ENCODE measurements at places on chromosomes 3 and 15. TPM values are rescaled to one million over a fixed set of nuclear protein-coding genes. Genes with fewer than 3 reads are reported as not detected.

GRCh38 chr3:151278230-151278629 is at the start of gene P2RY14:
P2RY14 (minus strand) TSS chr3:151278542; CDS start chr3:151214316, 64,226 bp downstream.
- no peaks in the 10 kb centered on the region for H3K4me1 ChIP-seq
- H3K4me3 ChIP-seq: no peak within 1 kb of the TSS
- no peaks in the 10 kb centered on the region for H3K27me3 ChIP-seq
- H3K27ac ChIP-seq: no peak within 1 kb of the TSS

GOLGA8O gene
- total RNA-seq: not detected

DNA sequence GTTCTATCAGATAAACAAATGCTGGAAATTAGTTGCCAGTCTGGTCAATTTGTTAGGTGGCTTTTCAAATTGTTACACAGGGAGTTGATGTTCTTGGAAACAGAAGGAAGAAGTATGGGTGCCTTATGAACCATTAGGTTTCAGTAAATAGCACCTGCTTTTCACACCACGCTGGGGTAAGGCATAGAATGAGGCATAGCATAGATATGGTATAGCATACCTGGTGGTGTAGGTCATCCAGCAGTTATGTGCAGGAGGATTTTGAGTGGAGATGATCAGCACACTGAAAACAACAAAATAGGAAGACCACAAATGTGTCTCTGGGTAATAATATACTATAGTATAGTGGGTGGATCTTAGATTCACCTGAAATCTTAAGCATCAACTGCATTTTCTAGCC is 121.4 kb downstream of the GMPS start:
- H3K4me1 ChIP-seq: no peaks in the 10 kb centered on the region
- H3K27ac ChIP-seq: no peak overlapping the region
- no peak overlapping the region for H3K4me3 ChIP-seq
- no peak for DNase-seq
- no peaks in the 10 kb centered on the region for H3K36me3 ChIP-seq

GRCh38 chr15:92306663-92307062 is 87.0 kb upstream of the ST8SIA2 start:
- H3K4me3 ChIP-seq: peak overlapping the region; percentile 44
- H3K4me1 ChIP-seq: peaks cover 17% of the 10 kb centered on the region

DLL4 gene
- total RNA-seq: 12.5 TPM

HRG gene
- not detected for total RNA-seq

GRCh38 chr3:40913192-40913591 is 286.1 kb upstream of the CTNNB1 start:
- no peak overlapping the region for H3K27ac ChIP-seq
- H3K4me1 ChIP-seq: no peaks in the 10 kb centered on the region
- H3K4me3 ChIP-seq: no peak overlapping the region
- H3K36me3 ChIP-seq: no peaks in the 10 kb centered on the region

GRCh38 chr3:115494826-115495225 is 128.5 kb upstream of the GAP43 start:
- H3K27ac ChIP-seq: no peak overlapping the region
- no peaks in the 10 kb centered on the region for H3K4me1 ChIP-seq
- peaks cover 2% of the 10 kb centered on the region for H3K27me3 ChIP-seq
- no peak for DNase-seq
- no peak overlapping the region for H3K4me3 ChIP-seq
- no peaks in the 10 kb centered on the region for H3K36me3 ChIP-seq

DNA sequence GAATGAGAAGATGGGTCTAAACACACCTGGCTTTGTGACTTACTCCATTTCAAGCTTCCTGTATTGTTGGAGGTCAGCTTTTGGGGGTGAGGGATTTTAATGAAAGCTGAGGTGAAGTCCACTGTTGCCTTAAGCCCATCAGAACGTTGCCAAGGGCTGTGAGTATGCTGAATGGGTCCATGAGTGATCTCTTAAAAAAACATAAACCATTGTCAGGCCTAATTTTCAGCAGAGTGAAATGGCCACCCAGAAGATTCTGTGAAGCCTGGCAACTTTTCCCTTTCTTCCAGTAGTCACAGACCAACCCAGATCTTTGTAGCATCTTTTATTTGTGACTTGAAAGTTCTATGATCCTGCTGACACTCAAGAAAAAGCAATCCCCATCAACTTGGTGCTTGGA is 87.0 kb downstream of the SMAD3 start:
- H3K27me3 ChIP-seq: peaks cover 4% of the 10 kb centered on the region
- no peaks in the 10 kb centered on the region for H3K4me1 ChIP-seq
- no peak overlapping the region for H3K27ac ChIP-seq
- no peaks in the 10 kb centered on the region for H3K36me3 ChIP-seq
- no peak for DNase-seq

LIPH gene
- total RNA-seq: not detected

DNA sequence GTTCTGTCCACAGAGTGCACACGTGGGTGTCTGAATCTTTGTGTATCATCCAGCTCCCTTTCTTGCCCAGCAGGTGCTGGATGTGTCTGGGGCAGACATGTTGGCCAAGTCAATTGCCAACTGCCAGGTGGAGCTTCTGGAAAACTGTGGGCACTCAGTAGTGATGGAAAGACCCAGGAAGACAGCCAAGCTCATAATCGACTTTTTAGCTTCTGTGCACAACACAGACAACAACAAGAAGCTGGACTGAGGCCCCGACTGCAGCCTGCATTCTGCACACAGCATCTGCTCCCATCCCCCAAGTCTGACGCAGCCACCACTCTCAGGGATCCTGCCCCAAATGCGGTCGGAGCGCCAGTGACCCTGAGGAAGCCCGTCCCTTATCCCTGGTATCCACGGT is 12.5 kb upstream of the RPP14 start:
- peaks cover 5% of the 10 kb centered on the region for H3K4me1 ChIP-seq
- peaks cover 6% of the 10 kb centered on the region for H3K27me3 ChIP-seq
- DNase-seq: no peak
- H3K27ac ChIP-seq: no peak overlapping the region
- peaks cover 26% of the 10 kb centered on the region for H3K36me3 ChIP-seq
- H3K4me3 ChIP-seq: no peak overlapping the region

DNA sequence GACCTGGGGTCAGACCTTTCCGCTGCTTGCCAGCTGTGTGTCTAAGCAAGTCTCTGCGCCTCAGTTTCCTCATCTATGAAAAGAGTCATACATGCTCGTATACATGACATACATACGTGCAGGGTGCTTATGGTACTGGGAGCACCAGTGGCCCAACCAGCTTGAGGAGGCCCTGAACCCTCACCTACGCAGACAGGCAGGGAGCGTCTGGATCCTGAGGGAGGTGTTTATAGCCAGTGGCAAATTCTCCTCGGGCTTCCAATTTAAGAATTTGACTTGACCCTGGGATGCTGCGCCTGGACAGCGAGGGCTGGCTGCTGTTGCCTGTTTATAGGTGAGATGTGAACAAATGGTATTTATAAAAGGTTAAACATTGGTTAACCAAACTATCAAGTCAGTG is 17.7 kb upstream of the FGD5 start:
- no peaks in the 10 kb centered on the region for H3K36me3 ChIP-seq
- peak; percentile 6 for DNase-seq
- no peak overlapping the region for H3K27ac ChIP-seq
- H3K27me3 ChIP-seq: no peaks in the 10 kb centered on the region

- peaks cover 24% of the 10 kb centered on the region for H3K4me1 ChIP-seq
- no peaks in the 10 kb centered on the region for H3K27me3 ChIP-seq
- H3K36me3 ChIP-seq: peaks cover 9% of the 10 kb centered on the region
These were observed 80.4 kb downstream of the SEMA5B start for GRCh38 chr3:122947196-122947595.

LMAN1L gene
- not detected for total RNA-seq

- peaks cover 4% of the 10 kb centered on the region for H3K27me3 ChIP-seq
- H3K4me3 ChIP-seq: no peak overlapping the region
- DNase-seq: peak; percentile 40
- no peaks in the 10 kb centered on the region for H3K36me3 ChIP-seq
- no peak overlapping the region for H3K27ac ChIP-seq
- peaks cover 10% of the 10 kb centered on the region for H3K4me1 ChIP-seq
These were observed 12.3 kb upstream of the PCSK6 start for GRCh38 chr15:101501703-101502373.

DNA sequence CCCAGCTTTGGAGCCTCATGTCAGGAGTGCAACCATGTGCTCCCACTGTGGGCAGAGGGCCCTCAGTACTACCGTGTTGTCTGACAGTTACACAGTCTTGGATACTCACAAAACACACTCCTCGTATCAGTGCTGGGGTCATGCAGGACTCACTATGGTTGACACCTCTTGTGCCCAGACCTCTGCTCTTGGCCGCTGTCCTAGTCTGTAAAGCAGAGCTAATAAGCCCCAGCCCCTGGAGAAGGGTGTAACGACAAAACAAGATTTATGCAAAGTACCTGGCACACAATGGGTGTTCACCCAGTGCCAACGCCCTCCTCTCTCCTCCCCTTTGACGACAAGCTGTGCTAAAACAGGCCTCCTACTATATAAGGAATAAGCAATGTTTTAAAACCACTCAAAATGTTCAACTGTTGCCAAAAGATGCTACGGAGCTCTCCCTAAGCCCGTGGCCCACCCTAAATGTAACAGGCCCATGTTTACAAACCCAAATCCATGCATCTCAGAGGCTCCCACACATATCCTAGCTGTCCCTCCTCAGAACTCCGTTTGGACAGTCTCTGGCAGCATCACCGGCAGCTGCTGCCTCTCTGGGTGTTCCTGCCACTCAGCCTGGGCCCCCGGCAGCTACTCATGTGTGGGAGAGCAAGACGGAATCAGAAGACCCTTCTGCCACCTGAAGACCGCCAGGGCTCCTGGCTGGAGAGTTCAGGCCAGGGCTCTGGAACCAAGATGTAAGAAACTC is 65.8 kb downstream of the MRPL46 start:
- no peak overlapping the region for H3K27ac ChIP-seq
- no peak overlapping the region for H3K4me3 ChIP-seq
- H3K27me3 ChIP-seq: peaks cover 2% of the 10 kb centered on the region
- no peak for DNase-seq
- peaks cover 24% of the 10 kb centered on the region for H3K4me1 ChIP-seq

CNTN4 gene
- total RNA-seq: 23.0 TPM

PLA2G4E gene
- total RNA-seq: 1.0 TPM

DNA sequence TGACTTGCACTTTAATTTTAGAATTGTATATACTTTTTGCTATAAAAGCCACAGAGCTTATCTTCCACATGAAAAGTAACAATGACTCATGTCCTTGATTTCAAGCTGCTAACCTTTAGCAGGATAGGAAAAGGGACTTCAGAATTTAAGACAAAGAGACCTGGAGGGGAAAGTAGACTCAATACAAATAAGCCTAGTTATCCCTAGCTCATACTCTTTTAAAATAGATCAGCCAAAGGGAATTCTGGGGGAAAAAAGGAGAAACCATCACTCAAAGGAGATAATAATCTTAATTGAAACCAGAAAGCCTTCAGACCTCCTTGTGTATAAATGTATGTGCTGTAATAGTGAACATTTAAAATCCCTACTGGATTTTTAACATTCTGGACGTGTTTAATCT is 930.3 kb downstream of the NTRK3 start:
- no peak overlapping the region for H3K4me3 ChIP-seq
- no peaks in the 10 kb centered on the region for H3K36me3 ChIP-seq
- no peak for DNase-seq

ASB14 gene
- not detected for total RNA-seq

GRCh38 chr3:177830411-177830849 is 633.1 kb upstream of the TBL1XR1 start:
- DNase-seq: no peak
- H3K4me3 ChIP-seq: no peak overlapping the region
- no peaks in the 10 kb centered on the region for H3K27me3 ChIP-seq
- no peaks in the 10 kb centered on the region for H3K4me1 ChIP-seq

LYSMD4 gene
- total RNA-seq: 49.8 TPM

ZMAT3 gene
- 14.0 TPM for total RNA-seq

- H3K36me3 ChIP-seq: no peaks in the 10 kb centered on the region
- H3K4me1 ChIP-seq: no peaks in the 10 kb centered on the region
- no peaks in the 10 kb centered on the region for H3K27me3 ChIP-seq
- no peak for DNase-seq
- no peak overlapping the region for H3K27ac ChIP-seq
- H3K4me3 ChIP-seq: no peak overlapping the region
These were observed 53.1 kb upstream of the IP6K2 start for GRCh38 chr3:48770192-48770502.

GRCh38 chr3:113218681-113219045 is 7.3 kb downstream of the BOC start:
- peaks cover 24% of the 10 kb centered on the region for H3K4me1 ChIP-seq
- no peak for DNase-seq
- H3K36me3 ChIP-seq: no peaks in the 10 kb centered on the region
- H3K27ac ChIP-seq: no peak overlapping the region

NKTR gene
- 196 TPM for total RNA-seq

DNA sequence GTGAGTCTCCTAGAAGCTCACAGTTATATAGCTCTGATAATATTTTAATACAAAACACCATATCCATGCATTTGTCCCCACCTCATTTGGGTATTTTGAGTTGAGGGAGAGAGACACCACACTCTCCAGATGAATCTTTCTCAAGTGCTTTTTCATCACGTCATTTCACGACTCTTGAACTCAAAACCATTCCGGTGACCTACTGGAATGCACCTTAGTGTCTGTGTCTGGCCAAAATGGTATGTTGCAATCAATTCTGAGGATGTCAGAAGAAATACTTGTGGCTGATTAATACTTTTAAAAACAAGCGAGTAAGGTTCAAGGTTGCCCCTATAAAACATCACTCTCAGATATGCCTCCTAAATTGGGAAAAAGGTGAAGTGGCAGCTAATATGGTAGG is 352.6 kb upstream of the ICE2 start:
- H3K36me3 ChIP-seq: no peaks in the 10 kb centered on the region
- H3K4me1 ChIP-seq: no peaks in the 10 kb centered on the region

CELF6 gene
- 4.1 TPM for total RNA-seq

DNA sequence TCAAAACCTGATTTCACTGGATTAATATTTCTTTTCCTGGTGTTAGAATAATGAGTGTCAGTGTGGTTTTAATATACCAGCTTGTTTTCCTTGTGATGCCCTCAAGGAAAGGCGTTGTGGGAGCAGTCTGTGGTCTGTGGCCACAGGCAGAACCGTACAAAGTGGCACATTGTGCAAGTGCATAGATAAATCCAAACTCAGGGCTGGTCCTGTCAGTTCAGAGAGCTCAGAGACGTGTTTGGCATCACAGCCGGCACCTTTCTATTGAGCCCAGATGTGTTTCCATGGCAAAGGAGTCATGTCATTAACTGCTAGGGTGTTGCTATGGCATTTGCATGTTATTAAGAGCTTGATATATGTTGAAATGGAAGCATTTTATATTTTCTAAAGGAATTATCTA is 289.9 kb upstream of the RASGRP1 start:
- no peak for DNase-seq
- no peak overlapping the region for H3K4me3 ChIP-seq
- H3K27ac ChIP-seq: no peak overlapping the region
- no peaks in the 10 kb centered on the region for H3K36me3 ChIP-seq

DNA sequence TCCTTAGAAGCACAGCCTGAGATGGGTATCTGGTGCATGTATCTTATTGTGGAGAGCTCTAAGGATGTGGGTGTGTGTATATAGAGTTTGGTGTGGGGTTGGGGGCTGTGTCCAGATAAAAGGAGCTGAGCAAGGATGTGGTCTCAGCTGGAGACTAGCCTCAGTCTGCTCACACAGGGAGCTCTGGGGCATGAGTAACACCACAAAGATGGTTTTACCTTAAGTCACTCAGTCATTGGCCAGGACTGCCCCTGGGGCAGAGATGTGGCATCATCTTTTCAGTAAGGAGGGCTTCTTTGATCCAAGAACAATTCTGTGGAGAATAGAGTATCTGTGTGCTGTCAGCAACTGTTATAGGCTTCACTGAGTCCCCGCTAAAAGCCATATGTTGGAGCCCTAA is 163.4 kb upstream of the NUDT16 start:
- no peak overlapping the region for H3K4me3 ChIP-seq
- H3K4me1 ChIP-seq: peaks cover 9% of the 10 kb centered on the region
- peaks cover 1% of the 10 kb centered on the region for H3K27me3 ChIP-seq
- no peak for DNase-seq

LSAMP gene
- total RNA-seq: 67.1 TPM

NUP210 gene
- total RNA-seq: 2.4 TPM

GRCh38 chr15:62093809-62094208 is 27.0 kb downstream of the C2CD4A start:
- no peaks in the 10 kb centered on the region for H3K36me3 ChIP-seq
- no peaks in the 10 kb centered on the region for H3K4me1 ChIP-seq
- no peak overlapping the region for H3K27ac ChIP-seq
- no peaks in the 10 kb centered on the region for H3K27me3 ChIP-seq
- H3K4me3 ChIP-seq: no peak overlapping the region
